ENCODE measurements at places on chromosomes 13 and 19. TPM values are rescaled to one million over a fixed set of nuclear protein-coding genes. Genes with fewer than 3 reads are reported as not detected.

Gene CEACAM1
- 24.3 TPM for total RNA-seq

Gene SYT5
- total RNA-seq = not detected

DNA sequence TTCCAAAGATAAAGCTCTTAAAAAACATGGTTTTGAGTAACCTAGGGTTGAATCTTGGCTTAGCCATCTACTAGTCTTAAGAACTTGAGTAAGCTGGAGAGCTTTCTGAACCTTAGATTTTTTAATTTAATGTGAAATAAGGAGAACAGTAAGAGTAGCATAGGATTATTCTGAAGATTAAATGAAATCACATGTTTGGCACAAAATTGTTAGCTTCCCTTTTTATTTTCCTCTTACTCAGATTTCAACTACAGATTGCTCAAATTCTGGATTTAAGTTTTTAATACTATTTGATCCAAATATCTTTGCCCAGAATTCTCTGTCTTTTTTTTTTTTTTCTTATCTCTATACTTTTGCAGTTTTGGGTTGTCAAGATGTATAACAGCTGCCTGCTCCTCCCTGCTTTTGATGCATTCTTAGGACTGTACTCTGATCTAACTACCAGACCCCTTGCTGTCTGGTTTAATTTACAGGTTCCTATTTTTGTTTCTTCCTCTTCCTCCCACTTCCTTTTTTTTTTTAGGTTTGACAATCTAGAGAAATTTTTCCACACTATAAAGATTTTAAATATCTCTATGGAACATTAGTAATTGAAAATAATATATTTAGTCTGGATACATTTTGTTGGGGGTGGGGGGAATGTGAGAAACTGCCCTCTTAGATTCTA lies 12.3 kb downstream of the POMP start:
- H3K4me1 ChIP-seq = no peaks in the 10 kb centered on the region
- no peaks in the 10 kb centered on the region for H3K27me3 ChIP-seq
- no peaks in the 10 kb centered on the region for H3K36me3 ChIP-seq
- no peak overlapping the region for H3K27ac ChIP-seq
- no peak for DNase-seq

Gene AZU1
- not detected for total RNA-seq

Gene RHPN2
- 3.4 TPM for total RNA-seq

DNA sequence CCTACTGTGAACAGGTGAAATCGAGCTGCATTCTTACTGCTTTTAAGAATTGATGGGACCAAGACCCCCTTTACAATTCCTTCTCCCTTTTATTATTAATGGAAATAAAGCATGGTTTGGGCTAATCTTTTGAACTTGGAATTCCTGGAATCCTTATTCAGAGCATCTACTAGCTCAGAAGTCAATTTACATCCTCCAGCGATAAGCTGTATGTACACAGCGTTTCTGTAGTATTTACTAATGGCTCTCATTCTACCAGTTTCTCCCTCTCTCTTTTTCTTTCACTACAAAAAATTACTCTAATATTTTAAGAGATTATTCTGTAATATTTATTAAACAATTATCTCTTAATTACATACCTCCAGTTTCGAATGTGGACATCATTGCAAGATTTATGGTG lies 31.5 kb downstream of the FREM2 start:
- H3K36me3 ChIP-seq = no peaks in the 10 kb centered on the region
- no peaks in the 10 kb centered on the region for H3K27me3 ChIP-seq

DNA sequence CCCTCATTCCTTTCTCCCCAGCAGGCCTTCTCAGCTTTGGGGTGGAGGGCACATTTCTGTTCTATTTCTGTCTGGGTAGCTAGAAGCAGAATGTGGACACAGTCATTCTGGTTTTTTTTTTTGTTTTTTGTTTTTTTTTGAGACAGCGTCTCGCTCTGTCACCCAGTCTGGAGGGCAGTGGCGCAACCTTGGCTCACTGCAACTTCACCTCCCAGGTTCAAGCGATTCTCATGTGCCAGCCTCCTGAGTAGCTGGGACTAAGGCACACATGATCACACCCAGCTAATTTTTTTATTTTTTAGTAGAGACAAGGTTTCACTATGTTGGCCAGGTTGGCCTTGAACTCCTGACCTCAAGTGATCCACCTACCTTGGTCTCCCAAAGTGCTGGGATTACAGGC lies 20.3 kb downstream of the CLPTM1 start:
- H3K4me1 ChIP-seq = no peaks in the 10 kb centered on the region
- no peaks in the 10 kb centered on the region for H3K27me3 ChIP-seq
- no peak for DNase-seq
- H3K36me3 ChIP-seq = peaks cover 65% of the 10 kb centered on the region
- H3K4me3 ChIP-seq = no peak overlapping the region

Gene SNAPC2
- 17.4 TPM for total RNA-seq

DNA sequence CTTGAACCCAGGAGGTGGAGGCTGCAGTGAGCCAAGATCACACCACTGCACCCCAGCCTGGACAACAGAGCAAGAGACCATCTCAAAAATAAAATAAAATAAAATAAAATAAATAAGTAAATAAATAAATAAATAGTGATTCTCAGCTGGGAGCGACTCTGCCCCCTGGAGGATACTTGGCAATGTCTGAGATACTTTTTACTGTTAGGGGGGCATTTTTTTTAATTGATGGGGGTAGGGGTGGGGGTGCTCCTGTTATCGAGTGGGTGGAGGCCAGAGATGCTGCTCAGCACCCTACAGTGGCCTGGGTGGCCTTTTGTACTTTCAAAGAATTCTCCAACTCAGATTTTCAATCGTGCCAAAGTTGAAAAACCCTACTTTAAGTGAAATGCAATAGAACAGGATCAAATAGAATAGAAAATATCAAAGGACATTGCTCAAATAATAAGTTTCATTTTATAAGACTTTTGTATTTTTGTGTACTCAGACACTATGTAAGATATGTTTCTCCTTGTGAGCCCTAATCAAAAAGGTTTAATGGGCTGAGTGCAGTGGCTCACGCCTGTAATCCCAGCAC lies 7.1 kb upstream of the CLPP start:
- H3K4me3 ChIP-seq = no peak overlapping the region
- no peaks in the 10 kb centered on the region for H3K27me3 ChIP-seq
- no peak overlapping the region for H3K27ac ChIP-seq
- H3K4me1 ChIP-seq = no peaks in the 10 kb centered on the region
- no peaks in the 10 kb centered on the region for H3K36me3 ChIP-seq

- H3K4me1 ChIP-seq = no peaks in the 10 kb centered on the region
- H3K36me3 ChIP-seq = no peaks in the 10 kb centered on the region
- no peak overlapping the region for H3K4me3 ChIP-seq
- H3K27me3 ChIP-seq = no peaks in the 10 kb centered on the region
- no peak for DNase-seq
Observed at GRCh38 chr13:75621147-75621546, 15.0 kb upstream of the LMO7 start.

Gene NLRP13
- total RNA-seq = not detected

- H3K27ac ChIP-seq = no peak overlapping the region
- DNase-seq = no peak
- no peaks in the 10 kb centered on the region for H3K27me3 ChIP-seq
Observed at GRCh38 chr19:18742838-18743783, 48.0 kb downstream of the COMP start.

DNA sequence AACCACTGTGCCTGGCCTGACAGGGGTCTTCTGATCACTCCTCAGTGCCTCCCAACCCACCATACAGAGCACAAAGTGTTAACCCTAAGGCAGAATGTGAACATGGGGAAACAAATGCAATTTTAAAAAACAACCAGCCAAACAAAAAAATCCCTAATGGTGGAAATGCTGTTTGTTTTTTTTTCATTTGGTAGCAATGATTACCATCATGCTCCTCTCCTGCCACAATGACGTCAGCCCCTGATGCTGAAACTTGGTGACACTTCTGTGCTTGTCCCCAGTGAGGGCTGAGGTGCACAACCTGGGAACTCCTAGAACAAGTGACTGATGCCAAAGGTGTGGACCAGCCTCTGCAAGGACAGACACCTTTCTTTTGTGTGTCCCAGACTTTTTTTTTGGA lies 4.0 kb upstream of the TSPAN16 start:
- no peak for DNase-seq
- H3K4me1 ChIP-seq = peaks cover 21% of the 10 kb centered on the region
- H3K27ac ChIP-seq = no peak overlapping the region

GRCh38 chr19:16676101-16676798 lies 15.3 kb downstream of the TMEM38A start:
- H3K27ac ChIP-seq = no peak overlapping the region
- no peak for DNase-seq
- no peak overlapping the region for H3K4me3 ChIP-seq
- no peaks in the 10 kb centered on the region for H3K4me1 ChIP-seq
- peaks cover 11% of the 10 kb centered on the region for H3K36me3 ChIP-seq
- no peaks in the 10 kb centered on the region for H3K27me3 ChIP-seq

- peaks cover 8% of the 10 kb centered on the region for H3K36me3 ChIP-seq
- no peaks in the 10 kb centered on the region for H3K27me3 ChIP-seq
- no peak for DNase-seq
Observed at GRCh38 chr19:19334063-19334988, 13.7 kb downstream of the MAU2 start.

DNA sequence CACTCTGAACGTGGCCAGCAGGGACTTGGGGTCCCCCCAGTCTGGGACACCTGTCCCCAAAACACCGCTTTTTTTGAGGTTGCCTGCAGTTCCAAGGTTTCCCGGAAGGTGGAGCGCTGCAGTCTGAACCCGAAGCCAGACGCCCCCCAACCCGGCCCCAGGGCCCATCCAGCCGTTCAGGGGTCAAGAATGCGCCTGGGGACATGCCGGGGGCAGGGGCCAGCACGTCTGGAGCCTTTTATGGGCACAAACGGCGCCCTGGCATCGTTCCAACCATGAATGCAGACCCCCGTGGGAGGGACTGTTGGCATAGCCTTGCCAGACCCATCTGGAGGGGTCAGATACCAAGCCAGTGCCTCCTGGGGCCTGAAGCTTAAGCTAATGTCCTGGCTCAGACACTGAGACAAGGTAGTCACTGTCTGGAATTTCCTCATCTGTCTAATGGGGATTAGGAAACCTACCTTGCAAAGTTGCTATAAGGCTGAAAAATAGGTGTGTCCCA lies 6.9 kb downstream of the S1PR5 start:
- no peak for DNase-seq
- peaks cover 17% of the 10 kb centered on the region for H3K4me1 ChIP-seq
- H3K27me3 ChIP-seq = no peaks in the 10 kb centered on the region
- H3K36me3 ChIP-seq = no peaks in the 10 kb centered on the region
